ENCODE measurements at places on chromosomes 3 and 15. TPM values are rescaled to one million over a fixed set of nuclear protein-coding genes. Genes with fewer than 3 reads are reported as not detected.

The XRN1 gene
- 29.5 TPM for total RNA-seq

The MITF gene
- 65.4 TPM for total RNA-seq

The DLEC1 gene
- 0.28 TPM for total RNA-seq

The GOLGA6A gene
- not detected for total RNA-seq

The ATP13A5 gene
- total RNA-seq: not detected
